ENCODE measurements at places on chromosomes 11 and 22.

DNA sequence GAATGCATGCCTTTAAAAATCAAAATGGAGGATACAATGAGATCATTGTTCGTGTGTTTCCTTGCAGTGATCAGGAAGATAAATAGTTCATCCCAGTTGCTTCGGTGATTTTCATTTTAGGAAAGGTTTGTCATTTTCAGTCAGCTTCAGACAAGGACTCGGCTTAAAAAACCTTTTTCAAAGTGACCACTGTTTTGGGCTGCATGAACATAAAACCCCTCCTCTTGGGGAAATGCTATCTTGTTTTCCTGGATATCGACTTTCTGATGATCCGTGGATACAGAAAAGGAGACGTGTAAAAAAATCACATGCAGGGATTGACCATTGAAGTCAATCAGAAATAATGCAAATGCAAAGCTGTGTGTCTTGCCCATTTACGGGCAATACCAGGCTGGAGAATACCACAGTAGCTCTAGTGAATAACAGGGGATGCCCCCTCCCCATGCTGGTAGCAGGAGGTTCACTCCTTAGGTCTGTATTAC is 146.8 kb downstream of the MAML2 start:
- DNase-seq = peak; percentile 61

- DNase-seq = peak; percentile 81
Measured at GRCh38 chr11:121595717-121596161, 143.0 kb upstream of the SORL1-AS1 start.

GRCh38 chr22:33792832-33793231 is 127.4 kb downstream of the LARGE1 start:
- no peak for DNase-seq

- DNase-seq = no peak
Measured at GRCh38 chr22:50243685-50244419, 971 bp downstream of the TUBGCP6 start.

DNA sequence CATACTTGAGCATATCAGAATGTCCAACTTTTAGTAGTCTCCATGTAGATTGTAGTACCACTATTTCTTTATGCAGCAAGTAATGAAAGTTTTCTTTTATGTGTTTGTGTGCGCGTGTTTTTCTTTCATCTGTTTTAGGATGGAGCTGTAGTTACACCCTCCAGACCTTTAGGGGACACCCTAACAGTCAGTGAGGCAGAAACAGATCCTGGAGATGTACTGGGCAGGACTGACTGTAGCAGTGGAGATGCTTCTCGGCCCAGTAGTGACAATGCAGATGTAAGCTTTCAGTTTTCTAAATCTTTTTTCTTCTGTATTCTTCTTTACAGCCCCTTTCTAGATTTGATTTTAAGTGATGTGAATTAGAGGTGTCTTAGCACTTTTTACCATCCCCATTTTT is 79.9 kb upstream of the GRIK4 start:
- DNase-seq = peak; percentile 37

GRCh38 chr11:65290448-65291165 is 24.1 kb upstream of the CDC42EP2 start:
- no peak for DNase-seq

DNA sequence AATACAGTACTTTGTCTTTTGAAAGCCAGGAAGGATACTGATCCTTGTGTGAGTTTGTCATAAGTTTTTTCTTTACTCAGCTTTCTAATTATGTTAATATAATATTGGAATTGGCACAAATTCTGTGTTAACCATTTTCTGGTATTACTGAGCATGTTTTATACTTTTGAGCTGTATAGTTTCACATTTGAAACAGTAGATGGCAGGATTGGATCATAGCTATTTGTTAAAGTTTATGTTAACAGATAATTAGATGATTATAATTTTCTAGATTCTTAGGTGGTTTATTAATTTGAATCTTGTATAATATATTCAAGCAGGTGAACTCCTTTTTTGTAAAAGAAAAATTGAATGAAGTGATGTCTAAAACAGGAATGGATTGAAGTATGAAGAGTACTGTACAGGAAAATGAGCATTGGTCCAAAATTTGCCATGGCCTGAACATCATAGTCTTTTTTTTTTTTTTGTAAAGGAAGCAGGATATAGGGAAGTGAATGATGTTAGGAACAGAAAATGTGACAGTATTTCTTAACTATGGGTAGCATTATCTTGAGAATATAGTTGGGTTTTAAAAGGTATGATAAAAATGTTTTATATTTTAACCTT is 102.0 kb downstream of the CYP2R1 start:
- no peak for DNase-seq

DNA sequence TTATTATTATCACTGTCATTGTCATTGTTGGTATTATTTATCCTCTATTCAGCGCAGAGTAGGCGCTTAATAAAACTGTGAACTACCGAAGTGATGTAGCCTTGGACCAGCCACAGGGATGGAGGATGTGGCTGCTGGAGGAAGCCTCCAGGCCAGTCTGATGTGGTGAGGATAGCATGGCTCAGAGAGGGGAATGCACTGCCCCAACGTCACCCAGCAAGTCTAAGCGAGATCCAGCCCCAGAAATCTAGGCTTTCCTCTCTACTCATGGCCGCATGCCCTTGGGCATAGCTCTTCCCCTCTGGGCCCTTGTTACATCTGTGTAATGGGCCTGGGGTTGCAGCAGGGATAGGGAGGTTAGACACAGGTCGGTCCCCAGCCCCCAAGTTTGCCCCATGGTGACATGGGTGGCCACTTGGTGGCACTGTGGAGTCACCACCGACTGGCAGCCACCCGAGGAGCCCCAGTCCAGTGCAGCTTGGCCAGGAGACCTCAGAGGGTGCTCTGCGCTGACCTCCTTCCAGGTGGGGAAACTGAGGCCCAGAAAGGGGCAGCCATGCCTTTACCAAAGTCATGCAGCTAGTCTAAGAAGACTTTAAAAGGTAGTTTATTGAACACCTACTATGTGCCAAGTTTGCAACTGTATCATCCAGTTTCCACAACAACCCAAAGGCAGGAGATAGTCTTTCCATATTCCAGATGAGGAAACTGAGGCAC is 395.7 kb downstream of the MN1 start:
- DNase-seq = no peak

GRCh38 chr11:117020287-117020686 is 77.9 kb downstream of the SIK3 start:
- no peak for DNase-seq

GRCh38 chr22:25536589-25536988 is 27.9 kb upstream of the GRK3 start:
- DNase-seq = no peak

DNA sequence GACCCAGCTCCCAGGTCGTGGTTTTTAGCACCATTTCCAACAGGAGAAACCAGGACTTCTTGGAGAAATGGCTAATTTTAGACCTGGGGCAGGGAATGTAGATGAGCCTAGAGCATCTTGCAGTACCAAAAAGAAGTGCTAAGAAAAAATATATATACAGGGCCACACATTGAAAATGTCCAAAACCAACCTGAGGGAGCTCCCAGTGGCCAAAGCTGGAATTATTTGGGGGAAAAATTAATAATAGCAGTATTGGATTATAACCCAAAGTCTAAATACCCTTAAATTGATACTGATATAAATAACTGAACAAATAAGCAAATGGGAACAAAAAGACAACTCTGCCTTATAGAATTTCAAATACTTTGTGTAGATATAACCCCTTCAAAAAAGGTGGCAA is 108.0 kb downstream of the PARVA start:
- no peak for DNase-seq

- DNase-seq = no peak
Measured at GRCh38 chr11:43916621-43917020, 25.8 kb upstream of the C11orf96 start.

DNA sequence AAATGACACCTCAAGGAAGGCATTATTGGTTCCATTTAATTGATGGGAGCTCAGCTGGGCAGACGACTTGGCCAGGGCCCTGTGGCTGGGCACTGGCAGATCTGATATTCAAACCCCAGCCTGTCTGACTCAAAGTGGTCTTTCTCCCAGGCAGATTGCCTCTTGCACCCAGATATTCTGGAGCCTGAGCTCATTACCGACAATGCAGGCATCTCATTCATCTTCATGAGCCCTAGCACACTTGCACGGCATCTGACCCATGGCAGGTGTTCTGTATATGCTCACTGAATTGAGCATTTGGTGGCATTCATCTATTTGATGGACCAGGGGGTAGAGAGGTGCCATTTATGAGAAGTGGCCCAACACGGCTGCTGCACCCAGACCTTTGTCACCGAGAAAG is 193.1 kb downstream of the DSCAML1 start:
- DNase-seq = no peak

DNA sequence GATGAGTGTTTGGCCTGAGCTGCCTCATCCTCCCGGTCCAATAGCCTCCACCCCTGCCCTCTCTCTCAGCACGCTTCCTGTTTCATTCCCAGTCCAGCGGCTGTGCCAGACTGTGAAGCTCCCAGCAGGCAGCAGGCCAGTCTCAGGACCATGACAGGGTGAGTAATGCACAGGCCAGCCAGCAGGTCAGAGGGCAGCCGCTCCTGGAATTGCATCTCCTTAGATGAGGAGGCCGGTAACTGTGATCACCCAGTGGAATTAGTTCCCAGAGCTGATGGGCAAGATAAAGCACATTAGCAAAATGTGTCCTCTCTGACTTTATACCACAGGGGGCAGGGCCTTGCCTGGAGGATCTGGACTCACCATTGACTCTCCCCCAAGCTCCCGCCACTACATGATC is 251.2 kb downstream of the ETS1 start:
- no peak for DNase-seq

- DNase-seq = no peak
Measured at GRCh38 chr11:93528757-93529645, 14.2 kb downstream of the SMCO4 start.

GRCh38 chr11:113468726-113469345 is 6.4 kb downstream of the DRD2 start:
- no peak for DNase-seq

GRCh38 chr11:59560290-59560701 is 49.0 kb downstream of the OR4D9 start:
- peak; percentile 63 for DNase-seq

- no peak for DNase-seq
Measured at GRCh38 chr11:68892576-68892975, 11.1 kb downstream of the MRPL21 start.

DNA sequence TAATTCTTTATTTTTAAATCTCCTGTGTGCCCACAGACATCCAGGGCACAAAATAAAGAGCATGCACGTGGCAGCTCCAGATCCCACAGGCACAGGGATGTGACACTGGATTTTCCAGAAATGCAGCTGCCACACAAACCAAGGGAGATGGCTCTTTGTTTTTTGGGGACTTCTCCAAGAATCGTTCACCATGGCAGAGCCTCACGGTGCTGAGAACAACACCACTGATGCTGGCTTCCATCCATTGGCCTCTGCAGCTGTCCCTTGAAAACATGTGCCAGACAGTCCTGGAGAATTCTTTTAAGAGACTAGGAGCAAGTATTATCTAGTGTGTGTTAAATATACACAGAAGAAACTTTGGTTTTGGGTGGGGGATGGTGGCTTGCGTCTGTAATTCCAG is 108.4 kb upstream of the SLC22A12 start:
- DNase-seq = no peak

GRCh38 chr11:134560066-134560465 is 148.0 kb upstream of the B3GAT1 start:
- DNase-seq = no peak

DNA sequence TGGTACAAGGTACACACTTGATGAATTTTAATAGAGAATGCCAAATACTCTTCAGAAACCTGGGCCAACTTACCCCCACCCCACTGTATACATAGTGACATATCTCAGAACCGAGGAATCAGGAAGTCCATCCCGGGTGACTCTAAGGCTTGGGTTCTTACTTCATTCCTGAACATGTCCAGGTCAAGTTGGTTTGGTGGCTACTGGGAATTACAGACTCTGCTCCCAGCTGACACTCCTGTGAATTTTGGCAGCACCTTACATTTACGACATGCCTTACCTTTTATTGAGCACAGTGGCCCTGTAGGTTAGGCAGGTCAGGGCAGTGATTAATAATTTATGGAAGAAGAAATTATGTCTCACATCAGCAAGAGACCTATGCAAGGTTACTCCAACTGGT is 70.1 kb upstream of the LDLRAD3 start:
- no peak for DNase-seq

DNA sequence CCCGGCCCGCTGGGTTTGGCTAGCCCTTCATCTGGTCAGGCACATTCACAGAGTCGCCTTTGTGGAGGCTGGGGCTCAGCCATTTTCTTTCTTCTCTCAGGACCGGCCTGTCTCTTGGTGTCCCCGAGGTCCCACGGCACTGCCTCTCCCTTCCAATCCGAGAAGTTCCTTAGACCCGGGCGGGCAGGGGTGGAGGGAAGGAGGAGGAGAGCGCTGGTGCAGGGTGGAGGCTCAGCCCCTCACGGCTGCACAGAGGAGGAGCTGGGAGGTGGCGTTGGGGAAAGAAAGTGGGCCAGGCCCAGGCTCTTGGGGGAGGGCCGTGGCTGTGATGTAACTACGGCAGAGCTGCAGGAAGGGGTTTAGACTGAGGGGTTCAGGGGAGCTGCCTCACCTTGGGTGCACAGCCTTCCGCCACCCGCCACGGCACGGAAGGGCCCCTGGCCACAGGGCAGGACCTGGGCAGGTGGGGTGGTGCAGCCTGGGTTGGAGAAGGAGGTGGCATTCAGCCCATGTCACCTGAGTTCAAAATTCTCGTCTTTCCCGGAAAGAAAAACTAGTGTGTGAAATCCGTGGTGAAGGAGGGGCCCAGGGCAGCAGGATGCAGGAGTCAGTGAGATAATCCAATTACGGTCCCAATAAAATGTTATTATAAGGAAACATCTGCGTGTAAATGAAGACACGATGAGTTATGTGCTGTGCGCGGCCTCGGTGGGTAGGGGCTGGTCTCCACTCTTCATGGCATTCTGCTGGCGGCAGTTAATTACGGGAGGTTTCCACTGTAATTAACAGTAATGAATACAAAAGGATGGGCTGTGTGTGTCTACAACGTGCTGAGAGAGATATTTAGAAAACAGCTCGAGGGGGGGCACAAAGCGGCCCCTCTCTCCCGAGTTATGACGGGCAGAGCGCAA is 1.7 kb downstream of the BRSK2 start:
- no peak for DNase-seq

- no peak for DNase-seq
Measured at GRCh38 chr11:75287579-75287978, 47.0 kb downstream of the TPBGL start.

DNA sequence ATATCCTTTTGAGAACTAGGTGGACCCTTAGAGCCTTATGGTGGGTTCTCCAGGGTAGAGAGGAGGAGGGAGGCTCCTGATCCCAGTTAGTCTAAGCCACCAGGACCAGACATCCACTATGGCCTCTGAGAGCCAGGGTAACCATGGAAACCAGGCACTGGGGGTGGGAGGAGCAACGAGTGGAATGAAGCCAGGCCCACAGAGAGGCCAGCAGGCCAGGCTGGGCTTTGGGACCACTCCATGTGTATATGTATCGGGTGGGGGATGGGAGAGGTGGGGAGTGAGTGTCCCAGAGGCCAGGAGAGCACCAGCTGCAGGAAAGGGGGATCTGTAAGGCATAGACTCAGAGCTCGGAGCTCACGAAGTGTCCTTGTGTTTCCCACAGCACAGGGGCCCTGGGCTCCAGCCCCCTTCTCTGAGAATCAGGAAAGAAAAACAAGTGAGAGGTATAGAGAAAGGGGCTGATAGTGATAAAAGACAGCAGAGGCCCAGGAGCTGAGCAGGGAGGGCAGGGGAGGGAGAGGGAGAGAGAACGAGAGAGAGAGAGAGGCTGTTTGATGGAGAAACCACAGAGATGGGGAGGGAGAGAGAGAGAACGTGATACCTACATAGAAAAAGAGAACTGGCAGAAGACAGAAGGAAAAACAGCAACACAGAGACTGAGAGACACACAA is 15.5 kb upstream of the TSPAN18 start:
- DNase-seq = no peak

Data from foreskin melanocyte (primary cell).